Urinary bladder (tissue), 4 donors: ENCODE measurements at places on chromosomes 11 and 22. TPM values are rescaled to one million over a fixed set of nuclear protein-coding genes. Genes with fewer than 3 reads are reported as not detected.
A peak's percentile ranks its signal among the peaks of the same experiment; 100 is the strongest.

DNA sequence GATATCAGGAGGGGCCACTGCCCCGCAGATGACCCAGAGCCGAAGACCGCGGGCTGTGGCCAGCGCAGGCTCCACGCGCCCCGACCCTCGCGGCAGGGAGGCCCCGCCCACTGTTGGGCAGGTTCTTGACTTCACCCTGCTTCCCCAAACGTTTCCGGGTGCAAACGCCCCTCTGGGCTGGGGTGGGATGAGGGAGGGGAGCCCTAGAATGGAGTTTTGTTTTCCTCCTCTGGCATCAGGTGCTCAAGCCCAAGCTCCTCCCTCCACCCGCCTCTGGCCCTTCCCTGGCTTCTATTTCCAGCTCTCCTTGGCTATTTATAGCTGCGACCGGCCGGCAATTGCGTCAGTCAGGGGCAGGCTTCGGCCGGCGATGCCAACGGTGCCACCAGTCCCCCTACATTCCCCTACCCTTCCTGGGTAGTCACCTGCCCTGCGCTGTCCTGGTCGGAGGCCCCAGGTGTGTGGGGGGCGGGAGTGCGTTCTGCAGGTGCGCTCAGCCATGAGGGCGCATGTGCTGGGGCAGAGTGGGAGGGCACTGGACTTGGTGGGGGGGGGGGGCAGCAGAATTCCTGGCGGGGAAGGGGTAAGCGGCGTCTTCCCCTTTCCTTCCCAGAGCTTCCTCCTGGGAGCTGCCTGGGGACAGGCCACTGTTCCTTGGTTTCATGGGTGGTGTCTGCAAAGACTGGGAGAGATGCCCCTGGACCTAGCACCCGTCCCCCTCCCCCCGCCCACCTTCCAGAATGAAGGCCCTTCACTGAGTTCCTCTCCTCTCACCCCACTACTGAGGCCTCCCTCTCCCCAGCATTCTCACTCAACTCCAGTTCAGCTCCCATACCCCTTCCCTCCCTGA is 23.6 kb downstream of the DUSP8 start:
- no peak for DNase-seq

The CRYBA4 gene
- total RNA-seq, result not detected

The VSIG2 gene
- total RNA-seq, result 27.5 TPM

DNA sequence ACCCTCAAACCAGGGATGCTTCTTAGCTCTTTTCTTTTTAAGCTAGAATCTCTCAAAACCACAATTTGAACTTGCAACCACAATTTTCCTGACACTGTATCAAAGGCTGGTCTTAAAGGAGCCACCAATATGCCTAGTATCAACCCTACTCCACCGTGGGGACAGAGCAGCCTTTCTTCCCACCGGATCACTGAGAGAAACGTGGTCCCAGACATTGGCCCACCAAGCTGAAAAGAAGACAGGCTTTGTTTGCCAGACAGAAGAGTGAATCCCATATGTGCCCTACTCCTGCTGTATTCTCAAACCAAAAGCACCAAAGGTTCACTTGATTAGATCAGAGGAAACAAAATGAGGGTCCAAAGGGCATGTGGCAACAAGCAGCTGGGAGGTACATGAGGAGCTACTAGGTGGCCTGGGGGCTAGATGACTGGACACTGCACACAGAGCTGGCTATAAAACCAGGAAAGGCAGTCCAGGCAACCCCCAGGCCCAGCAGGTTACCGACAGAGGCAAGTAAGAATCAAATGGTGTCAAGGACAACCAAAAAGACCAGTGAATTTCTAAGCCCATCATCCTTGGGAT is 3.6 kb upstream of the VWCE start:
- no peak for DNase-seq

DNA sequence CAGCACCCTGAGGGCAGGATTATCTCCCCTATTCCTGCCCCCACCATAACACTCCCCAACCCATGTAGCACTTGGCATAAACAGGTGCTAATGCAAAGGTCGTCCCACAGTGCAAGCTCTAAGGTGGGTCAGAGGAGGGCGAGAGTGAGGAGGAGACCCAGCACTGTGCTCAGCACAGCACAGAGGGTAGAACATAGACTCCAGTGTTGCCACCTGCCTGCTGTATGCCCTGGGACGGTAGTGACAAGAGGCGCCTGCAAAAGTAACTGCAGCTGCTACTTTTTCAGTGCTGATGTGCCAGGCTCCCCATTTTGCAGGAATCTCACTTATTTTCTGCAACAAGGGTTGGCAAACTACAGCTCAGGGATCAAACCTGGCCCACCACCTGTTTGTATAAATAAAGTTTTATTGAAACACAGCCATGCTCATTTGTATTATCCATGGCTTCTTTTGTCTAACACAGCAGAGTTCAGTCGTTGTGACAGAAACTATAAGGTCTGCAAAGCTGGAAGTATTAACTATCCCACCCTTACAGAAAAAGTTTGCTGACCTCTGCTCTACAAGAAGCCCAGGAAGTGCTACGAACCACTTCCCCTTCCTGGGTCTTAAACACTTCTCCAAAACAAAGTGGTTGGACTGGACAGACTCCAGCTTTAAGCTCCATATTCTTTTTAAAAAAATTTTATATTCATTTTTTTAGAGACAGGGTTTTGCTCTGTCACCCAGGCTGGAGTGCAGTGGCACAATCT is 16.9 kb upstream of the CDC42BPG start:
- no peak for DNase-seq

The GAB4 gene
- not detected for total RNA-seq

GRCh38 chr22:47110817-47111443 is 348.5 kb downstream of the TBC1D22A start:
- no peak for DNase-seq

The CPT1A gene
- 20.4 TPM for total RNA-seq

The LMO2 gene
- 24.1 TPM for total RNA-seq

The PAMR1 gene
- 179 TPM for total RNA-seq

The SYT12 gene
- total RNA-seq, result 0.26 TPM

- DNase-seq, result peak; percentile 26
Observed at GRCh38 chr11:20367313-20367948, 3.9 kb downstream of the HTATIP2 start.

GRCh38 chr22:36277482-36278291 is 24.8 kb downstream of the APOL1 start:
- DNase-seq, result no peak
